ENCODE measurements at places on chromosomes 7 and 10. TPM values are rescaled to one million over a fixed set of nuclear protein-coding genes. Genes with fewer than 3 reads are reported as not detected.

ANKRD26 gene
- 10.0 TPM for total RNA-seq

GIMAP4 gene
- total RNA-seq = not detected

NEURL1 gene
- total RNA-seq = not detected

C10orf67 gene
- not detected for total RNA-seq

GPR37 gene
- not detected for total RNA-seq

ADO gene
- 15.9 TPM for total RNA-seq

NUTM2A gene
- total RNA-seq = 0.31 TPM

RADIL gene
- total RNA-seq = 0.52 TPM

EPDR1 gene
- total RNA-seq = 27.3 TPM

DPP6 gene
- total RNA-seq = not detected

HYAL4 gene
- total RNA-seq = not detected

GIMAP8 gene
- total RNA-seq = not detected

LRRC18 gene
- not detected for total RNA-seq

SPDYE8 gene
- total RNA-seq = not detected

MYO1G gene
- total RNA-seq = 0.28 TPM

TFR2 gene
- total RNA-seq = 36.9 TPM

PTN gene
- not detected for total RNA-seq

FIGNL1 gene
- 28.0 TPM for total RNA-seq

CBLL1 gene
- total RNA-seq = 10.5 TPM

CCNY gene
- 63.6 TPM for total RNA-seq

HGF gene
- not detected for total RNA-seq

CTAGE4 gene
- total RNA-seq = not detected

SNX10 gene
- total RNA-seq = 26.0 TPM

SLC13A1 gene
- total RNA-seq = not detected

BAG3 gene
- total RNA-seq = 7.9 TPM

TRIM74 gene
- total RNA-seq = 1.4 TPM

CNPY1 gene
- not detected for total RNA-seq

TRA2A gene
- total RNA-seq = 52.7 TPM

NKX2-3 gene
- total RNA-seq = not detected

CDK6 gene
- 134 TPM for total RNA-seq

SERPINE1 gene
- total RNA-seq = 9.2 TPM

CISD1 gene
- total RNA-seq = 92.2 TPM

HILPDA gene
- 11.1 TPM for total RNA-seq

CPA2 gene
- total RNA-seq = not detected

CALY gene
- not detected for total RNA-seq

CCDC71L gene
- total RNA-seq = not detected

PALD1 gene
- 0.07 TPM for total RNA-seq

MAGI2 gene
- 3.8 TPM for total RNA-seq

IKZF1 gene
- total RNA-seq = not detected

CAV1 gene
- not detected for total RNA-seq

ITIH5 gene
- 3.5 TPM for total RNA-seq

GBX1 gene
- not detected for total RNA-seq

MNX1 gene
- total RNA-seq = 3.6 TPM
